ENCODE measurements at places on chromosomes 1 and 21.

DNA sequence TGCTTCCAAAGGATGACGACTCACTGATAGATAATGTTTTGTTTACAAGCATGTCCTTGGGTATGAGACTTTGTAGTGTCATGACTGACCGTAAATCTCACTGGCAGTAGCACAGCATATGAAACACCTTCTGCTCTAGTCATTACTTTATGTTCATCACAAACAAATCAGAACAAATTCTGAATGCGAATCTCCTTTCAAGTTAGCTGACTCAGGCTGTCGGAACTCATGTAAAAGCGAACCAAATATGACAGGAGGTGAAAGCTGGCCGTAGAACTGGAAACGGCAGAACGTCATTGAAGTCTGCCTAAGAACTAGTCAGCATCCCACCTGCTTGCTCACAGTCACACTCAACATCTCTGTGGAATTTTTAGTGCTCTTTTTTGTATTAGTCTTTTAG is 143.9 kb downstream of the RGS7 start:
- no peak for DNase-seq

DNA sequence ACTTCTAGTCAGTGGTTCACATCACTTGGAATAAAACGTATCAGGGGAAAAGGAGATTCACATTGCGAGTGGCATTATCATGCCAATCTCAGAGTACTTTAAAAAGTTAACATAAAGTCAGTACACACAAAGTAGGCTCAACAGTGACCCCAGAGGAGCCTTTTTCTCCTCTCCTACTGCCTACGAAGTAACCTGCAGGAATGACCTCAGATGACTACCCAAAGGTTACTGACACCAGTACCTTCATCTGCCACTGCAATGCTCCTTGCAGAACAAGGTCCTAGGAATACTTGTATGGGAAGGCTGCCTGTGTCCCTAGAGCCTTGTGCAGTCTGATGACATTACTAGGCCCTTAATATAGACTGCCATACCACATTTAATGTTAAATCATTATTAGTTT is 389.8 kb upstream of the LYPLAL1 start:
- no peak for DNase-seq

GRCh38 chr1:98035602-98036002 is 114.8 kb upstream of the DPYD start:
- DNase-seq: peak; percentile 98

DNA sequence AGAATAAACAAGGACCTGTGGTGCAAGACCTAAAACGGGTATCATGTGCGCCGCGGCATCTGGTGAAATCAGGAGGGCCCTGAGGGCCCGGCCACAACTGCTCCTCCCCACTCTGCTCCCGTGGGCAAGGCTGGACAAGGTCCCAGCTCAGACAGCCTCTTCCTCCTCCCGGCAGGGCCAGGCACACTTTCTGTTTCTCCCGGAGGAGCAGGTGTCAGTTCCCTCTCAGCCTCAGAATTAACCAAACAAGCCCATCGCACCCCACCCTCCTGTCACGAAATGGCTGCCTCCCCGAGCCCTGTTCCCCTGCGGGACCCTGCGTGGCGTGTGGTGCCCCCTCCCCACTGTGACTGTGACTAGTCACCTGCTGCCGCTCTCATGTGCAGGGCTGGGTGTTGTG is 15.2 kb downstream of the PTTG1IP start:
- no peak for DNase-seq

GRCh38 chr1:104294259-104294658 is 544.6 kb downstream of the AMY1C start:
- DNase-seq: no peak

- DNase-seq: no peak
These were observed 13.0 kb downstream of the PHGDH start for GRCh38 chr1:119724611-119725218.

- no peak for DNase-seq
These were observed 38.7 kb downstream of the BTBD8 start for GRCh38 chr1:92118826-92119225.

DNA sequence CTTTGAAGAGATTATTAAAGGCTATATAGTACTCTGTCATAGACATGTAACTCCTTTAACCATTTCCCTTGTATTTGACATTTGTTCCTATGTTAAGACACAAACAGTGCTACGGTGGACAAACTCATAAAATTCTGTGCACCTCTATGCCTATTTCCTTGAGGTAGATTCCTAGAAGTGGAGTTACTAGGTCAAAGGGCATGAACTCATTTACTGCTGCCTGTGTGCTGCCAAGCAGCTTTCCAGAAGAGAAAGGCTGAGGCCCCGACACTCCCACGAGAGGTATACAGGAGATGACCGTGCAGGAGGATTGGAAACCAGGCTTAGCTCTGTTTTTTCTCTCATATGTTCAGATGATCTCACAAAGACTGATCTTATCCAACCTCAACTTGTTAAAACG is 34.4 kb upstream of the TENT5C start:
- no peak for DNase-seq

DNA sequence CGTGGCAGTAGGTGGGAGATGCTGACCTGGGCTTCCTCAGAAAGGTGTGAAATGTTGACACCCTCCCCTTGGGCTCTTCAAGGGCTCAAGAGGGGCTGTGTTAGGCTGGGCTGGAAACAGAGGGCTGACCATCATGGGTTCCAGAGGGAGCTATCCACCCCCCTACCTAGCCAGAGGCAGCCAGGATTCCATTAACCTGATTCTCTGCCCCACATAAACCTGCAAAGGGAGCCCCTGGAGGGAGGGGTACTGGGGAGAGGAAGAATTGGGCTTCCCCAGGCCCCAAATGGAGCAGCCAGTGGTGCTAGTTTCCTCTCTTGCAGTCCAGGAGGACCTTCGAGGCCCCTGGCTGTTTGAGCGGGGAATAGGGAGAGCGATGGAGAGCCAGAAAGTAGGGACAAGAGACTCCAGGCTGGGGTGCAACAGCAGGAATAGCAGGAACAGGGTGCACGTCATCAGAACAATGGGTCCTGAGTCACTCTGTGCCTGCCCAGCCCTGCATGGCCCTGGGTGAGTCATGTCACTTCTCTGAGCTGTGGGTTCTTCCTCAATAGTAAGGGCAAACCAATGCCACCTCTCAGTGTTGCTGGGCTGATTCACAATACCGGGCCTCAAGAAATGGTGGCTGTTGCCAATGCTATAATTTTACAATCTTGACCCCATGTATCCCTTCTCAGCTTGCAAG is 121.2 kb downstream of the EPHB2 start:
- no peak for DNase-seq

- no peak for DNase-seq
These were observed 283.8 kb downstream of the TPR start for GRCh38 chr1:186091222-186091720.

DNA sequence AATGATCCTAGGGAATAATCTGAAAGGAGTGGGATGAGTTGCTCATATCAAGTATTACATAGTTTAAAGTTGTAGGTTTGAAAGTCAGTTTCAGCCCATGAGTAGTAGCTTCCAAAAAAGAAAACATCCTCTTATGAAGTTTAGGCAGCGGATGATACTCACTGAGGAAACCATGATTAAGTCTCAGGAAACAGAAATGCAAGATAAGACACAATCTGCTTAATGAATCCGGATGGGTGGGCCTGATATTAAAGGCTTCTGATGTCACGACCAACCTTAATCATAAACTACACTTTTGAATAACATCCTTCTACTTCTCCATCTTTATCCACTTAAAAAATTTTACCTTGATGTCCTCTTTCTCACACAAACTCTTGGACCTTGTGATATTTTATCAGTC is 61.8 kb downstream of the S1PR1 start:
- DNase-seq: no peak

- DNase-seq: no peak
These were observed 137.6 kb downstream of the RGS7 start for GRCh38 chr1:241219449-241219848.

- peak; percentile 97 for DNase-seq
These were observed 5.8 kb upstream of the LAMC2 start for GRCh38 chr1:183180218-183180617.

DNA sequence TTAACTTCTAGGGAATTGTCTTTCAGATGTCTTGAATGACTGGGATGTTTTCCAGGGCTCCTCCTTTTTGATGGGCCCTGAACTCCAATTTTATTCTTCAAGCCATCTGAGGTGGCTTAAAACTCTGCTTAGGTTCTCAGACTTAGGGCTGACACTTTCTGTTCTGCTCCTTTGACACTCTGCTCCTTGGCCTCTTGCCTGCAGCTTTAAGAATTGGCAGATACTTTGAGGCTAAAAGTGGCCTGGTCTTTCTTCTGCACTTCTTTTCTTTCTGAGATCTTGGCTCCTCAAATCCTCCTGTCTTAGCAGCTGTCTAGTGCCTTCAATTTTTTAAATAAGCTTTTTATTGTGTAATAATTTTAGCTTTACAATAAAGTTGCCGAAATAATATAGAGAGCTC is 294.6 kb downstream of the RPS6KC1 start:
- DNase-seq: no peak

- no peak for DNase-seq
These were observed 95.5 kb upstream of the MARK1 start for GRCh38 chr1:220432408-220432807.

DNA sequence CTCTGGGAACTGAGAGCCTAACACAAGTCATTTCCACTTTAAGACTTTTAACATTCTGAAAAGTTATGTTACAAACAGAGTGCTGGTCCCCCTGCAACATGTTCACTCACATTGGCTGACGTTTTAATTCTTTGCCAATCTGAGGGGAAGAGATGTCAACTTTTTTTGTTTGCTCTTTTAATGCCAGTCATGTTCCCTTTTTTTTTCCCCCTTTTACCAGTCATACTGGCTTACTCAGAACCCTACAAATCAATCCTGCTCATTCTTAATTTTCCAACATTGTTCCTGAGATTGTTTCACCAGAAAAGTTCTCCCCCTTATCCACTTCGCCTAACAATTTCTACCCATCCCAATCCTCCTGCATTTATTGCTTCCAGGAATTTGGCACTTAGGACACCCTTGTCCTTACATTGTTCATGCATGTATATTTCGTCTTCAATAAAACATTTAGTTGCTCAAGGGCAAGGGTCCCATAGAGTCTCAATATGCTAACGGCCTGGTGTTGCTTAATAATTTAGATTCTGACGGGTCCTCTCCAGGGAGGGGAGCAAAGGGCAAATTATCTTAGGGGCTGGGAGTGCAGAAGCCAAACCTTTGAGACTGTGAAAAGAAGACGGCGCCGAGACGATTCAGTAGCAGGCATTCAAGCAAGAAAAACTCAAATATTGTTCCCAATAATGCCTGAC is 624 bp upstream of the CR1L start:
- no peak for DNase-seq

DNA sequence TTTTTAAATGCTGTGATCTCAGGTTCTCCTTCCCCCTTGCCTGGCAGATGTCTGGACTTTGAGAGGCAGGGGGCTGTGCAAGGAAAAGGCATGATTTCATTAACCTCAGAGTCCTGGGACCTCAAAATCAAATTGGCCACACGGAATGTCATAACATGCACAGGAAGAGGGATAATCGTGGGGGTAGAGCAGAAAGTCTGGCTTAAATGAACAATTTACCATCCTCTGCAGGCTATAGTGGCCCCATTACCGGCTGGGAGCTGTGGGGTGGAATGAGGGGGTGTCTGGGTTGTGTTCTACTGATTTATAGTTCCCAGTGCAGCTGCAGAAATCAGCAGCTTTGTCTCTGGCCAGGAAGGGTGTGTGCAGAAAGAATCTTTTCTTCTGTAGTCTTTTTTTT is 10.8 kb downstream of the OPRD1 start:
- DNase-seq: no peak

- DNase-seq: peak; percentile 92
These were observed 106.0 kb downstream of the ELAVL4 start for GRCh38 chr1:50214717-50215116.

- no peak for DNase-seq
These were observed 62.5 kb downstream of the UBIAD1 start for GRCh38 chr1:11335417-11336056.

GRCh38 chr1:218400624-218401023 is 55.5 kb downstream of the TGFB2 start:
- no peak for DNase-seq

GRCh38 chr1:5751833-5752745 is 240.1 kb downstream of the NPHP4 start:
- no peak for DNase-seq

- DNase-seq: no peak
These were observed 71.0 kb upstream of the ANGPTL1 start for GRCh38 chr1:178941849-178942248.

GRCh38 chr1:30790850-30791778 is 33.5 kb upstream of the LAPTM5 start:
- DNase-seq: no peak

DNA sequence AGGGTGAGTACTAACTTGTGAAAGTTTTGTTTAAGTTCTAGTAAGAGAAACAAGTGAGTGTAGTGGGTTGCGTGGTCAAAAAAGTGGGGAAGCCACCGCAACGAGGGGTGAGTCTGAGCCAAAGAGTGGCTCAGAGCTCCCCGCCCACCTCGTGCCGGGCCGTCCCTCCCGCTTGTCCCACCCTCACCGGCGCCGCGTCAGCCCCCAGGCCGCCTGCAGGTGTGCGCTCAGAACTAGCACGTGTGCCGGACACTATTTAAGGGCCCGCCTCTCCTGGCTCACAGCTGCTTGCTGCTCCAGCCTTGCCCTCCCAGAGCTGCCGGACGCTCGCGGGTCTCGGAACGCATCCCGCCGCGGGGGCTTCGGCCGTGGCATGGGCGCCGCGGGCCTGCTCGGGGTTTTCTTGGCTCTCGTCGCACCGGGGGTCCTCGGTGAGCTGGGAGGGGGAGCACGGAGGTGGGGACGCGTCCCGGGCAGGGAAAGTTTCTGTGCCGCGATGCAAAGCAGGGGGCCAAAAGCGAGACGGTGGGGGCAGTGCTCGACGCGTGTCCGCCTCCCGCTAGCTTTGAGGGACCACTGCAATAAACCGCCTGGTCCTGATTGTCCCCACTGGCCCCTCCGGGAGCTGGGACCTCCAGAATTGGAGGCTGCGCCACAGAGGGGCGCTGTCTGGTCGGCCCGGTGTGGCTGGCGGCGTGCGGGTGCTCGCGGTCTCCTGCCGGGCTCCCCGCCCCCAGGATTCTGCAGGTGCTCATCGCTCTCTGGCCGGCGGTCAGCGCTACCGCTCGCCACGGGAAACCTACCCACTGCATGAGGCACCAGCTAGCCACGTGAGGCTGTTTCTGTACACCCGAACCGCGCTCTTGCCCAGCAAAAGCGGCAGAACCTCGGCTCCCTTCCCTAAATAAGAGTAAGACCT is at the start of gene CR2:
CR2 (plus strand) TSS at position 283 of the 919 bp plus-strand sequence; CDS start at position 374, 91 bp downstream.
- DNase-seq: no peak

DNA sequence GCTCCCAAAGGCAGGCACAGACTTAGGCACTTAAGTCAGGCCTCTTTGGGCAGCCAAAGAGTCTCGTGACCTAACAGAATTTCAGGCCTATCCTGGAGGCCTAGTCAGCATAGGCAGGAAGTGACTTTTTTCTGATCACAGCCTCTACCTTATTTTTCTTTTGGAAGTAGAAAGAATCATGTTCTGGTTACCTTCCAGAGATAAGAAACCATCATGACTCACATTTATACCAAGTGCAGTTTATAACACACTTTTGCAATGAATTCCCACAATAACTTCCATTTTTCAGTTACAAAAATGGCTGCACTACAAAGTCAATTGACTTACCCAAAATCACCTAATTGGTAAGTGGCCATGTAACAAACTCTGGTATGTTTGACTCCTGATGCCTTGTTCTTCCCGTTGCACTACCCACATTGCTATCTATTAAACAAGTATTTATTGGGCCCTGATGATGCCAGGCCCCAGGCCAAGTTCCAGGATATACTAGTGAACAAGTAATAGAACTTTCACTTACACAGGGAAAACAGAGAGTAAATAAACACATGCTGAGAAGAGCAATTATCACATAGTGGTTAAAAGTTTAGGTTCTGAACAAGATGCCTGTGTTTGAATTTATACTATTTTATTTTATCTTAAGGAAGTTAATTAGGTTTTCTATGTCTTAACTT is 74.3 kb downstream of the SH3GLB1 start:
- DNase-seq: no peak

- no peak for DNase-seq
These were observed 63.1 kb downstream of the PTPRC start for GRCh38 chr1:198701766-198702539.
